Activated naive CD4-positive, alpha-beta T cell treated with anti-CD3 and anti-CD28 coated beads for 36 hours (primary cell): ENCODE measurements at places on chromosomes 11 and 22.

- H3K36me3 ChIP-seq = no peaks in the 10 kb centered on the region
- H3K27me3 ChIP-seq = no peaks in the 10 kb centered on the region
- H3K4me1 ChIP-seq = no peaks in the 10 kb centered on the region
- no peak for DNase-seq
Observed at GRCh38 chr11:103871923-103872551, 164.4 kb upstream of the DDI1 start.

DNA sequence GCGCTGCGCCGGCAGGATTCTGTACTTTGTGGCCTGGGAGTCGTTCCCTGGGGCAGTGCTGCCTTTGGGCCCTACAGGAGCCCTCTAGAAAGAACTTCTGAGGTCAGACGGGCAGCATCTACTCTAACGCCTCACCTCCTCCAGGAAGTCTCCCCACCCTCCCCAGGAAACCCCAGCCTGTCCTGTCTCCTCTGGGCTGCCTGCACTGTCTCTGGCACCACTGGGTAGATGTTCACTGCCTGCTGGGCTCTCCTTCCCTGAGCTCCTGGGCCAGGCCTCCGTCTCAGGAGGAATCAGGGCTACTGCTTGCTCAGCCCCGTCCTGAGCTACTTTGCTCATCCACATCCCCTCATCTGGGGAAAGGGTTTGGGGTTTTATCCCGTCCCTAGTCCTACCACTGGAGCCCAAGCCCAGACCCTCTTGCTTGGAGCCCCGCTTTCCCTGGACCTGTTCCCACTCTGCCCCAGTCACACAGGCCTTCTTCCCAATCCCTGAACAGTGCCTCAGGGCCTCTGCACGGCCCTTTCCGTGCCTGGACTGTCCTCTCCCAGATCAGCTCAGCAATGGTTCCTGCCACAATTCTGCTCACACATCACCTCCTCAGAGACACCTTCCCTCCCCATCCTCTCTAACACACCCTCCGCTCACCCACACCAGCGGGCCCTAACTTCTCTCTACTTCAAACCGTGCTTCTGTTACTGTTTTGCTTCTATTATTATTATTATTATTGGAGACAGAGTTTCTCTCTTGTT, 11.3 kb upstream of the TREH start:
- H3K27me3 ChIP-seq = no peaks in the 10 kb centered on the region
- no peak overlapping the region for H3K4me3 ChIP-seq
- H3K4me1 ChIP-seq = peaks cover 51% of the 10 kb centered on the region
- peak overlapping the region; percentile 82 for H3K27ac ChIP-seq

DNA sequence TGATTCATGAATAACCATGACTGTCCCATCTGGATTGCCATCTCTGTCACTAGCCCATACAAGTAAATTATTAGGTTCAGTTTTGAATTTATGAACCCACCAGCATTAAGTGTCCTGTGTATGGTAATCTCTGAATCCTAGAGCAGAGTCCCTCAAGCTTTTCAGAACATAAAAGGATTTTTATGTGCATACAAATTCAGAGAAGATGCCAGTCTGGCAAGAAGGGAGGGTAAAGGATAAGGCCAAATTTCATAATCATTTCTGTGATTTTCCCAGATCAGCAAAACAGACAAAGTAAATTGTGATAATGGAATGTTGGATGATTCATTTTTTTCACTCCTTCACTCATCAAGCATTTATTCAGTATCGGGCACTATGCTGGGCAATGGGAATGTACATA, 371.1 kb upstream of the ARHGAP42 start:
- no peak for DNase-seq
- no peak overlapping the region for H3K27ac ChIP-seq
- no peaks in the 10 kb centered on the region for H3K27me3 ChIP-seq
- no peaks in the 10 kb centered on the region for H3K4me1 ChIP-seq

DNA sequence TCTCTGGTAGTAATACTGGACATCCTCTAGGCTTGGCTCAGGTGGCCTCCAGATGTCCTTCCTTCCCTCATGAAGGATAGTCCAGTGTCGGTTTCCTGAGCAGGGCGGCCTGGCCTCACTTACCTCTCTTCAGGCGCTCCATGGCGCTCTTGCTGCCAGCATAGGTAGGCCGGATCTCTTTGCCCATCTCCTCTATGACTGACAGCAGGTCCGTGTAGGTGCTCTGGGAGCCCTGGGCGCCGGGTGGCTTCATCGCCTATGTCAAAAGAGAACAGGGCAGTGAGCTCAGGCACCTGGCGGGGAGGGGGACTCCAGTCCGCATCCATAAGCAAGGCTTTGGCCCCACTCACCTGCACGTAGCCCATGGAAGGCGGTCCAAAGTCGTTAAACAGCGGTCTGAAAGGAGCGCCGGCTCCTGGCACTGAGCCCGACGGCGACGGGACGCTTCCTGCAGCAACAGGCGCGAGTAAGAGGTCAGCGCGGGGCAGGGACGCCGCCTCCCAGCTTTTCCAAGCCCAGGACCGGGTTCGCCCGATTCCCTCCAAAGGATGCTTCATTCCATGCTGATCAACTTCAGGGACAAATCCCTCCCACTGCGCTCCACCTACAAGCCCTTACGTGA, 609 bp downstream of the CDK2AP2 start:
- H3K36me3 ChIP-seq = peaks cover 15% of the 10 kb centered on the region
- no peaks in the 10 kb centered on the region for H3K27me3 ChIP-seq
- H3K27ac ChIP-seq = peak overlapping the region; percentile 97
- no peak for DNase-seq
- peaks cover 38% of the 10 kb centered on the region for H3K4me1 ChIP-seq

DNA sequence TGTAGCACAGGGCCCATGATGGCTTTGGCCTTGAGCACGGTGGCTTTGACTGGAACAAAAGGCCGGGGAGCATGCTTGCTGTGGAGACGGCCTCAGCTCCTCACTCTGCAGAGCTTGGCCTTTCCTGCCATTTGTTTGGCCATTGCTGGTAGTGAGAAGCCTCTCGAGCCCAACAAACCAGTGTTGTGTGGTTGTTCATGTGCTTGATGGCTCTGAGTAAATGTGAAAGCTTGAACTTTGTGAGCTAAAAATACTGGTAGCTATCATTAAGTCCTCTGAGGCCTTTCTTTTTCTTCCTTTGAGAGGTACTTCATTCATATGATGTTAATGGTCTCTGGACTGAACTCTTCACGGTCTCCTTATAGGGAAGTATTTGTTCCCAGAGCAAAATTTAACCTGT, 39.6 kb downstream of the NAT10 start:
- H3K27ac ChIP-seq = no peak overlapping the region
- H3K4me1 ChIP-seq = no peaks in the 10 kb centered on the region
- DNase-seq = no peak

- DNase-seq = no peak
- no peaks in the 10 kb centered on the region for H3K27me3 ChIP-seq
- peak overlapping the region; percentile 43 for H3K4me3 ChIP-seq
- peaks cover 67% of the 10 kb centered on the region for H3K4me1 ChIP-seq
- peaks cover 18% of the 10 kb centered on the region for H3K36me3 ChIP-seq
Observed at GRCh38 chr11:118909619-118910308, 16.0 kb downstream of the BCL9L start.

GRCh38 chr11:134425413-134425812, 13.4 kb upstream of the B3GAT1 start:
- H3K27ac ChIP-seq = no peak overlapping the region
- no peaks in the 10 kb centered on the region for H3K36me3 ChIP-seq
- no peaks in the 10 kb centered on the region for H3K4me1 ChIP-seq

DNA sequence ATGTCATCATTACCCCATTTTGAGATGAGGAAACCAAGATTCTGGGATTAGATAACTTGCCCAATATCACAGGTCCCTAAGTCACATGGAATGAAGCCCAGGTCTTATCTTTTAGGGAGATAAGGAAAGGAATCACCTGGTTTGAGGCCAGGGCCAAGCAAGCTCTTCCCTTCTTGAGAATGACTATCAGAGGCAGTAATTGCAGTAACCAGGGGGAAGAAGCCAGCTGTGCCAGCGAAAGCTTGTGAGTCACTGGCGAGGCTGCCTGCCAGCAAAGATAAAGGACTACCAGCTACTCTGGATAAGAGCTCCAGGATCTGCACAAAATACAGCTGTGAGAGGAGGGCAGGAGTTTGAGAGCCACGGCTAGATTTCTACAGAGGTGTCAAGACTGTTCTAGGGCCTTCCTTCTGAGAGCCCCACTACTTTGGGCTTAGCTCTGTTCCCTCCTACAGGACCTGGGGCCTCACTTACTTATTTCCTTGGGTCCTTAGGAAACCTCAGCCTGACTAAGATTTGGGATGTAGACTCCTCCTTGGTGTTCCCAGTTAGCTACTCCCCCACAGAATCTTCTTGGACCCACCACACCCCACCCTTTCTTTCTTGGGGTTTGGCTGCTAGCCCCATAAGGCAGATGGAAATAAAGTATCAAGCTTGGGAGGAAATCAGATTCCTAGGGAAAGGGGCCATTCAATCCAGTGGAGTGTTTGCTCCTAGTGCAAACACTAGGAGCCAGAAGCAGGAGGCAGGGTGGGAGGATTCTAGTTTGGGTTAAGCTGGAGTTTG, 9.7 kb upstream of the CCKBR start:
- no peak overlapping the region for H3K27ac ChIP-seq
- H3K27me3 ChIP-seq = no peaks in the 10 kb centered on the region
- no peak for DNase-seq
- no peaks in the 10 kb centered on the region for H3K36me3 ChIP-seq
- H3K4me3 ChIP-seq = no peak overlapping the region
- no peaks in the 10 kb centered on the region for H3K4me1 ChIP-seq

DNA sequence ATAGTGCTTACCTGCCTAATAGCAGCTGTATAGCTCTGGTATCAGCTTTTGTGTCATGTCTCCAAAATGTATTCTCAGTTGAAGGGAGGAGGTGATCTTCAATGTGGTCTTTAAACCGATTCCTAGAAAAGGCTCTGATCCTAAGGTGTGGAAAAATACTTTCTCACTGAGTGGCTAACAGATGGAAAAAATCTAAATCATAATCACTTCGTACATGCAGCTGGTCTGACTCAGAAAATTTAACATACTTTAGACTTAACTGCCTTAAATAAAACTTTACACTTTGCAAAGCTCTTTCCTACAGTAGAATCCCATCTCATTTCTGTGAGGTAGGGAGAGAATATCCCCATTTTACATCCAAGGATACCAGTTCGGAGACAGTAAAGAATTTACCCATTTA, 38.0 kb downstream of the C2CD3 start:
- H3K4me3 ChIP-seq = no peak overlapping the region
- peaks cover 37% of the 10 kb centered on the region for H3K36me3 ChIP-seq
- H3K4me1 ChIP-seq = no peaks in the 10 kb centered on the region
- no peak for DNase-seq

- no peaks in the 10 kb centered on the region for H3K36me3 ChIP-seq
- H3K27ac ChIP-seq = no peak overlapping the region
- DNase-seq = no peak
- no peak overlapping the region for H3K4me3 ChIP-seq
- peaks cover 6% of the 10 kb centered on the region for H3K27me3 ChIP-seq
Observed at GRCh38 chr11:30434901-30435300, 112.0 kb downstream of the ARL14EP start.

DNA sequence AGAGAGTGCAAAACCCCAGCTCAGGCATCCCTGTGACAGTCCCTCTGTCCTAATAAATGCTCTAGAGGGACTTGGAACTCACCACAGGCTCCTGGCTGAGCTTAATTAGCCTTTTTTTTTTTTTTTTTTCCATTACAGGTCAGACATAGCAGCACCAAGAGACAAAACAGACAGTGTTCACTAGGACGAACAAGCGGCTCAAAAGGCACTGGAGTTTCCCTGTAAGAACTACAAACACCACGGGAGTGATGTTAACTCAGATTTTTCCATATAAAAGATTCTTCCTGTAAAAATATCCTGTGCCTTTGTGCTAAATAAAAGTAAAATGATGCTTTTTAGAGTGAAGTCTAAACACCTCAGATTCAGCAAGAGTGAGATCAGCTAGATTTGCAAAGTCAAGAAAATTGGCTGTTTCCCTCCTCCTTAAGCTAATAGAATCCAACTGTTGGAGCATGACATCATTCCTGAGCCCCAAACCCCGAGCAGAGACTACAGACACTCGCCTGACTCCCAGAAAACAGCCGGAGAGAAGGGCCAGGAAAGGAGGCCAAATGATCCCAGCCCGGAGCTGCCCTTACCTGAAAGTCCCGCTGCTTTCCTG, 101.0 kb upstream of the AKIP1 start:
- DNase-seq = no peak
- H3K4me3 ChIP-seq = no peak overlapping the region
- H3K27ac ChIP-seq = no peak overlapping the region
- peaks cover 7% of the 10 kb centered on the region for H3K4me1 ChIP-seq

GRCh38 chr11:13215149-13215548, 62.4 kb upstream of the BMAL1 start:
- no peak overlapping the region for H3K4me3 ChIP-seq
- H3K27ac ChIP-seq = no peak overlapping the region
- no peak for DNase-seq
- H3K4me1 ChIP-seq = no peaks in the 10 kb centered on the region
- H3K36me3 ChIP-seq = no peaks in the 10 kb centered on the region

DNA sequence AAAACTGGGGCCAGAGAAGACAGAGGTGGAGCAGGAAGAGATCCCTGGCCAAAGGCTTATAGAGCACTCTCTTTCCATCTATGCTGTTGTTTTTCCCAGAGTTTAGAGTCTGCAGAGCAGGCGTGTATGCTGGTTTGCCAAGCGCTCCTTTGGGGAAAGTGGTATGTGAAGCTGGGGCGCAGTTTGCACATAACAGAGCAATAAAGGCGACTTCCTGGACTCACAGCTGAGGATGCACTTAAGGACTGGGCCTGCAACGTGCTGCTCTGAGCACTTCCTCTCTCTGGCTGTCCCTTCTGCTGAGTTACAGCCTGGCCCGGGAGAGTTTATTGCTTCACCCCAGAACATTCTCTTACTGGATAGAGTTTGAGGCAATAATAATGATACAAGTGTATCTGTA, 41.7 kb downstream of the THAP12 start:
- peaks cover 2% of the 10 kb centered on the region for H3K36me3 ChIP-seq
- H3K27me3 ChIP-seq = peaks cover 2% of the 10 kb centered on the region
- H3K27ac ChIP-seq = no peak overlapping the region
- no peaks in the 10 kb centered on the region for H3K4me1 ChIP-seq

GRCh38 chr11:23288003-23288783, 427.9 kb upstream of the CCDC179 start:
- H3K27ac ChIP-seq = no peak overlapping the region
- H3K4me1 ChIP-seq = no peaks in the 10 kb centered on the region
- DNase-seq = no peak
- H3K4me3 ChIP-seq = no peak overlapping the region
- H3K27me3 ChIP-seq = no peaks in the 10 kb centered on the region

- H3K36me3 ChIP-seq = no peaks in the 10 kb centered on the region
- no peak overlapping the region for H3K4me3 ChIP-seq
- H3K27ac ChIP-seq = no peak overlapping the region
- DNase-seq = no peak
- H3K4me1 ChIP-seq = no peaks in the 10 kb centered on the region
Observed at GRCh38 chr22:26106412-26106811, 62.9 kb upstream of the SEZ6L start.

- H3K36me3 ChIP-seq = no peaks in the 10 kb centered on the region
- DNase-seq = no peak
- no peak overlapping the region for H3K27ac ChIP-seq
- H3K27me3 ChIP-seq = no peaks in the 10 kb centered on the region
- H3K4me1 ChIP-seq = no peaks in the 10 kb centered on the region
Observed at GRCh38 chr11:69251639-69252489, 42.1 kb upstream of the MYEOV start.

DNA sequence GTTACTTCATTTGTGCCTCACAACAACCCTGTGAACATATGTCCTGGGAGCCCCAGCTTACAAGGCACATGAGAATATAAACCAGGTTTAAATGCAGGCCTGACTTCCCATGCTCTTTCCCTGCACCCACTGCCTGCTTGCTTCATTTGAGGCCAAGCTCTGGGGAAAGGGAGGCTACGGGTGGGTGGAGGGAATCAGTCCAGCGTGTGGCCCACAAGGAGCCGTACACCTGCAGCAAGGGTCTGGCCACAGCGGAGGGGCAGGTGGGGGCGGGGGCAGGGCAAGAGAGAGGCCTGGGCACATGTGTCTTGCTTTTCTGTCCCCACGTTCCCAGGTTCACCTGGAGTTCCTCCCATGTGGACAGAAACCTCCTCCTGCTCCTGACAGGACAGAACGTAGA, 26.2 kb downstream of the FAM83F start:
- H3K27ac ChIP-seq = no peak overlapping the region
- H3K4me1 ChIP-seq = no peaks in the 10 kb centered on the region
- H3K4me3 ChIP-seq = no peak overlapping the region
